NCI-H2171 (cell line): ENCODE measurements at places on chromosomes 6 and 20.

- peak; percentile 35 for DNase-seq
Observed at GRCh38 chr6:106510090-106510970, 119.0 kb downstream of the RTN4IP1 start.

- peak; percentile 3 for DNase-seq
Observed at GRCh38 chr20:2093159-2093781, 8.4 kb upstream of the STK35 start.

- peak; percentile 72 for DNase-seq
Observed at GRCh38 chr20:45771182-45771759, 20.4 kb downstream of the WFDC3 start.

- no peak for DNase-seq
Observed at GRCh38 chr6:81999826-82000225, 247.3 kb upstream of the TENT5A start.

DNA sequence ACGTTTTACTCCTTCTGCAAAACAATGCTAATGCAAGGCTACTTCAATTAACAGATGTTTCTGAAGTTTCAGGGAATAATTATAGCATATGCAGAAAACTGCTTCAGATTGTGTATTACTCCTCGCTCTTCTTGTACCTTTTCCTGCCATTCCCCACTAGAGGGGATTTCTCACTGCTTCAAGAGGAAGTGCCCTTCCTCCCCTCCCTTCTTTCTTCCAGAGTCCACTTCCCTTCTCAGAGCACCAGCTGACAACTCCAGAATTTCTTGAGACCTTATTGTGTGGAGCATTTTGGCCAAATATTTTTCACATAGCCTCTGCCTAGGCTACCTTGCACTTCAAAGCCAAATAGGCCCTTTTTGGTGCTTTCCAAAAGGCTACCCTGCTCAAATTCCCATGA is 12.7 kb upstream of the MCUR1 start:
- DNase-seq: no peak
